ENCODE measurements at places on chromosomes 11 and 22. TPM values are rescaled to one million over a fixed set of nuclear protein-coding genes. Genes with fewer than 3 reads are reported as not detected.

Gene NLRP14
- total RNA-seq = 0.10 TPM

- H3K4me3 ChIP-seq = no peak overlapping the region
- DNase-seq = no peak
- no peaks in the 10 kb centered on the region for H3K36me3 ChIP-seq
- H3K4me1 ChIP-seq = no peaks in the 10 kb centered on the region
Observed at GRCh38 chr11:105524286-105524685, 85.6 kb upstream of the GRIA4 start.

- H3K27me3 ChIP-seq = no peaks in the 10 kb centered on the region
- H3K36me3 ChIP-seq = no peaks in the 10 kb centered on the region
- H3K4me1 ChIP-seq = no peaks in the 10 kb centered on the region
- no peak overlapping the region for H3K27ac ChIP-seq
- H3K4me3 ChIP-seq = no peak overlapping the region
Observed at GRCh38 chr22:44676441-44677352, 25.3 kb upstream of the PRR5 start.

Gene ZNF202
- total RNA-seq = 10.0 TPM

Gene GRM5
- total RNA-seq = 0.08 TPM
